ENCODE measurements at places on chromosomes 16 and 17.
A peak's percentile ranks its signal among the peaks of the same experiment; 100 is the strongest.

- no peak overlapping the region for H3K4me3 ChIP-seq
- peaks cover 53% of the 10 kb centered on the region for H3K36me3 ChIP-seq
- DNase-seq, result no peak
- peak overlapping the region; percentile 90 for H3K27ac ChIP-seq
- H3K4me1 ChIP-seq, result peaks cover 21% of the 10 kb centered on the region
- no peaks in the 10 kb centered on the region for H3K27me3 ChIP-seq
Observed at GRCh38 chr17:81842725-81843504, 8.1 kb upstream of the PPP1R27 start.

DNA sequence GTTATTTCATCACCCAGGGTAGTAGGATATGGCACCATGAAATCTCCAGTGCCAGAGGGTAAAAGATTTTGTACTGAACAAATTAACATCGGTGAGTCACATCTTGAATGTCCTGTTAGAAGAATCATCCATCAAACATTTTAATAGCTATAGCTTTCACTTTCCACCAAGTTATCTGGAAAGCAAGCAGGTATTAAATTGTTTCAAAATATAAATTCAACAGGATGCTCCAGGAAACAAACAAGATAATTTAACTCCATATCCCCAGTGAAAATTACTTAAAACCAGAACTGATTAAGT is 2.4 kb downstream of the VEZF1 start:
- H3K27ac ChIP-seq, result peak overlapping the region; percentile 40
- peaks cover 79% of the 10 kb centered on the region for H3K4me1 ChIP-seq
- DNase-seq, result no peak
- no peaks in the 10 kb centered on the region for H3K27me3 ChIP-seq

DNA sequence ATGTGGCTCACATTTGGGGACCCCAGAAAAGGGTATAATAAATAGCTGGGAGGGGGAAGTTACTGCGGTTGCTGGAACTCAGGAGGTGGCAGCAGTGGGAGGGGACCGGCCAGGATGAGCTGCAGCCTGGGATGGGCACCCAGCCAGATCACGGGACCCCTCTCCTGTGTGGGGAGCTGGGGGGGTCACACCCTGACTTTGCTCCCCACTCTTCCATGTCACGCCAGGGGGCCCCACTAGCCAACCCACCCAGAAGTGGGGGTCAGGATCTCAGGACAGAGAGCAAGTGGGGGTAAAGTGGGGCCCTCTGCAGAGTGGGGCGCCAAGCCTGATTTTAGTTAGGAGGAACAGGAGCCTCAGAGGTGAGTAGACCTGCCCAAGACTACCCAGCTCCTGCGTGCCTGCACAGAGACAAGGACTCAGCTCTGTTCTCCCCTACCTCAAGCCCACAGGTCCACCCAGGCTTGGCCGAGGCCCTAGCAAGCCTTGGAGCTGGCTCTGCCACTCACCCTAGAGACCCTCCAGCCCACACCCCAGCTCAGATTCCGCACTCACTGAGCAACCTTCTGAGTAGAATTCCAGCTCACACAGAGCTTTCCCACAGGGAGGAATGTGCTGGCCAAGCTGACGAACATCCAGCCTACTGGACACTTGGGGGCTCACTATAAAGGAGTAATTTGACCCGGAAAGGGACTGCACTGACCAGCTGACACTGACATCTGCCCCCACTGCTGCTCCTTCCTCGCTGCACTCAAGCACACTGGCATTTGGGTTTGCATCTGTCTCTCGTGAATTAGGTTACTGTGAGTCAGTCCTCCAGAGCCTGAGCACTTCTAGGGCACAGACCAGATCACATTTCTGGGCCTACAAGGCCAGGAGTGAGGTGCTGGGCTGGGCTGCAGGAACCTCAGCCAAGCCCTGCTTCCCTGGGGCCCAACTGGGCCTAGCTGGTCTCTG is 310.1 kb downstream of the C16orf95 start:
- no peak overlapping the region for H3K27ac ChIP-seq
- no peaks in the 10 kb centered on the region for H3K4me1 ChIP-seq
- H3K36me3 ChIP-seq, result no peaks in the 10 kb centered on the region

- no peaks in the 10 kb centered on the region for H3K36me3 ChIP-seq
- H3K4me1 ChIP-seq, result peaks cover 3% of the 10 kb centered on the region
- H3K27me3 ChIP-seq, result no peaks in the 10 kb centered on the region
- no peak overlapping the region for H3K4me3 ChIP-seq
Observed at GRCh38 chr17:1331708-1332107, 52.2 kb downstream of the TRARG1 start.

DNA sequence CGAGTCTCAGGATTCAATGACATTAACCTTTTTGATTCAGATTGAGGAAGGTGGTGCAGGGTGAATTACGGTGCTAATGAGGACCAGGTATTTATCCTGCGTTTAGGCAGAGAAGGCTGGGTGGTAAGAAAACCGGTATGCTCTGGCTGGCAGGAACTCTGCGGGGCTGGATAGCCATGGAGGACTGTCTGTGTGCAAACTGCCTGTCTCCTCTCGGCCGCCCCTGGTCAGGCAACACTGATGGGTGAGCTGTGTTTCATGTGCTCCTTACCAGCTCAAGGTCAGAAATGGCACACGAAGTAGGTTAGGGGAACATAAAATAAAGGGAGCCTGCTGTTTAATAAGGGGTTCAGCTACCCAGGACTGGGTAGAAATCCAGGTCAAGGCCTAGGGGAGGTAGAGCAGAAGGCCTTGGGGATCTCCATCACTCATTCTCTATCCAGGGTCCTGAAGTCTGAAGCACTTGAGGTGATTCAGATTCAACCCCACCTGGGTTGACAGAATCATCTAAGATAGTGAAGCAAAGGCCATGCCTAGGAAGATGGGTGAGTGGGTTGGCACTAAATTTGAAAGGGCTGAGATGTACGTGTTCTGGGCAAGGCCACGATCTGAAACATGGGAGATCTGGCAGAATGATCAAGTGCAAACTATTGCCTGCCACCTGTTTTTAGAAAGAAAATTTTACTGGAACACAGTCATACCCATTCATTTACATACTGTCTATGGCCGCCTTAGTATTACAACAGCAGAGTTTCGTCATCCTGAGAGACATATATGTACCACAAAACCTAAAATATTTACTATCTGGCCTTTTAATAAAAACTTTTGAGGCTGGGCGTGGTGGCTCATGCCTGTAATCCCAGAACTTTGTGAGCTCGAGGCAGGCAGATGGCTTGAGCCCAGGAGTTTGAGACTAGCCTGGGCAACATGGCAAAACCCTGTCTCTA is 292.5 kb downstream of the XYLT1 start:
- peaks cover 12% of the 10 kb centered on the region for H3K4me1 ChIP-seq
- H3K27ac ChIP-seq, result no peak overlapping the region
- peaks cover 15% of the 10 kb centered on the region for H3K36me3 ChIP-seq
- H3K27me3 ChIP-seq, result no peaks in the 10 kb centered on the region
- no peak overlapping the region for H3K4me3 ChIP-seq

DNA sequence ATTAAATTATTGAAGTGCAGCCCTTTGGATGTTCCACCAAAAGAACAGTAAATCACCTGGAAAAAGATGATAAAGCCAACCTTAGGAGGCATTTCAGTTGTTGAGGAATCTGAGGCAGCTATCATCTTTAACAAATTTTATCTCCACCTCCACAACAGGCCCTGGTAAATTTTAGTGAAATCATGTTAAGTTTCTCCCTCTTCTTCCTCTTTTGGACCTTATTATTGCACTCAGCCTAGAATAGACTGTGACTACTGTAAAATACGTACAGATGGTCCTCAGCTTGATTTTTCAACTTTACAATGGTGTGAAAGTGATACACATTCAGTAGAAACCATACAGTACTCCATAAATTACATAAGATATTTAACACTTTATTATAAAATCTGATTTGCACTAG is 90.3 kb downstream of the USP32 start:
- DNase-seq, result no peak
- no peaks in the 10 kb centered on the region for H3K27me3 ChIP-seq
- H3K36me3 ChIP-seq, result no peaks in the 10 kb centered on the region
- no peak overlapping the region for H3K4me3 ChIP-seq
- H3K4me1 ChIP-seq, result no peaks in the 10 kb centered on the region
- H3K27ac ChIP-seq, result no peak overlapping the region

DNA sequence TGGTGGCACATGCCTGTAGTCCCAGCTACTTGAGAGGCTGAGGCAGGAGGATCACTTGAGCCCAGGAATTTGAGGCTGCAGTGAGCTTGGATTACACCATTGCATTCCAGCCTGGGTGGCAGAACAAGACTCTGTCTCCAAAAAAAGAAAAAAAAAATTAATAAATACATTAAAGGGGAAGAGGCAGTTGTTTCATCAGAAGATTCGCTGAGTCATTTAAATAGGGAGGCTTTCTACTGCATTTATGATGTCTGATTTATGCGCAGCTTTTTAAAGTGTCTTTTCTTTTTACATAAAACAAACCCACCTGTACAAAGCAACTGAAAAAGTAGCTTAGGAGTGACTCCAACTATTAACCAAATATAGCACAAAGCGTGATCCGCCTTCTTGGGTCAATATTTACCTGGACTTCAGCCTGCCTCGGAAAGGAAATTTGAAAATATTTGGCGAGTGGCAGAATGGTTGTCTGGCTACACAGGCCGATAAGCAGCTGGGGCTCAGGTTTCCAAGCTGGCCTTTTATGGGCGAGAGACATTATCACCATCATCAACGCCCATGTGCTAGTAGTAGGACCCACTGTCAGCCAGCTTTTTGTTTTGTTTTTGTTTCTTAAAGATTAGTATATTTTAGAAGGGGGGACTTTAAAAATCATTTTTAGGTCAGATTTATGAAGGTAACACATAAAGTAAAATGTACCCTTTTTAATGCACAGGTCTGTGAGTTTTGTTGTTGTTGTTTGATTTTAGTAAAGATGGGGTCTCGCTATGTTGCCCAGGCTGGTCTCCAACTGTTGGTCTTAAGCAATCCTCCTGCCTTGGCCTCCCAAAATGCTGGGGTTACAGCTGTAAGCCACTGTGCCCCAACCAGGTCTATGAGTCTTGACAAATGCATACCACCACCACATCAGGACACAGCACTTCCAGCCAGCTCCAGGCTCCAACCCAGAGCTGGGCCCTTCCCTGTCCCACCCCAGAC is 42.5 kb upstream of the RASD1 start:
- H3K36me3 ChIP-seq, result no peaks in the 10 kb centered on the region
- no peak overlapping the region for H3K4me3 ChIP-seq
- H3K27me3 ChIP-seq, result no peaks in the 10 kb centered on the region
- H3K4me1 ChIP-seq, result no peaks in the 10 kb centered on the region
- no peak for DNase-seq
- H3K27ac ChIP-seq, result no peak overlapping the region

DNA sequence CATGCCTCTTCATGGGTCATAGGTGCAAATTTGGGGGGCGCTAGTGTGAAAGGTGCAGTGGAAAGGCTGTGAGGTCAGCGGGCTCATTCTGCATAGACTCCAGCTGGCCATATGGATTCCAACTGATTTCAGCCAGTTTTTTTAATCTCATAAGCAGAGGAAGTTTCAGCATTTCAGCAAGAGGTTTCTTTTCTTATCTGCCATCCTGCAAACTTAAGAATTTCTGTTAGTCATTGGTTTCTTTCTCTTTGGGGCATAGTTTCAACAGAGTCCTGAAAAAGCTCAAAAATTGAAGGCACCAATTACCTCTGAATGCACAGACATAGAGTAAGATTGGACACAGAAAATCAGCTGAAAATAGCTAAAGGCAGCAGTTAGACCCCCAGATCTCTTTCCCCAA is 16.2 kb upstream of the ALOX15 start:
- no peaks in the 10 kb centered on the region for H3K4me1 ChIP-seq
- H3K4me3 ChIP-seq, result no peak overlapping the region
- no peaks in the 10 kb centered on the region for H3K36me3 ChIP-seq

DNA sequence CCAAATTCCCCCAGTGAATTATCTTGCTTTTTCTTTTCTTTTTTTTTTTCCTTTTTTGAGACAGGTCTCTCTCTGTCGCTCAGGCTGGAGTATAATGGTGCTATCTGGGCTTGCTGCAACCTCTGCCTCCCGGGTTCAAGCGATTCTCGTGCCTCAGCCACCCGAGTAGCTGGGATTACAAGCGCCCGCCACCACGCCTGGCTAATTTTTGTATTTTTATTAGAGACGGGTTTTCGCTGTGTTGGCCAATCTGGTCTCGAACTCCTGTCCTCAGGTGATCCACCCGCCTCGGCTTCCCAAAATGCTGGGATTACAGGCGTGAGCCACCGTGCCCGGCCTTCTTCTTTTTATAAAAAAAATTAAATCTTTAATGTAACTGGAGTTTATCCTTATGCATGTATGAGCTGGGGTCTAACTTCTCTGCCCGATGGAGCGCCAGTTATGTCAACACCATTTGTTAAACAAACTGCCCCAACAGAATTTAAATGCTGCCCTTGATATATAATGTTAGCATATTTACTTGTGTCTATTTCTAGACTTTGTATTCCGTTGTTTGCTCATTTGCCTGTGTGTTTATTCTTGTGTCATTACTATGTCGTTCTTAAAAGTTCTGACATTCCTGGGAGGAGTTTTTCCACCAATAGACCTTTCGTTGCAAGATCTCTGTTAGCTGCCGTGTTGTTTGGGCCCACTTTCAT is 535 bp upstream of the AURKB start:
- no peak for DNase-seq
- peak overlapping the region; percentile 46 for H3K4me3 ChIP-seq
- H3K27ac ChIP-seq, result peak overlapping the region; percentile 94
- no peaks in the 10 kb centered on the region for H3K27me3 ChIP-seq
- no peaks in the 10 kb centered on the region for H3K36me3 ChIP-seq

DNA sequence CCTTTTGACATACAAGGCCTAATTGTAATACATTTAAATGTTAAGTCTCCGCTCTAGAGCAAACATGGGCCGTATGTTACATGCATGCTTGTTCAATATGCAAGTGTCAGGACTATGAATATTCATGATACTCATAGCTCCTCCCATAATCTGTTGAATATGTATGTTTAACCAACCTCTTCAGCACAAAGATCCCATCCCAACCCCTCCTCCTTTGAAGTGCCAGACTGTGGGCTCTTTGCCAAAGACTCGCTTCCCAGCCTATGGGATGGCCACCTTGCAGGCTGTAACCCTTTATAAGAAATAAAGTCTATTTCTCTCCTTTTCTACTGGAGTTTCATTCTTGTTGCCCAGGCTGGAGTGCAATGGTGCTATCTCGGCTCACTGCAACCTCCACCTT is 156.2 kb downstream of the ABCC12 start:
- no peaks in the 10 kb centered on the region for H3K36me3 ChIP-seq
- no peak for DNase-seq
- no peak overlapping the region for H3K27ac ChIP-seq
- H3K4me3 ChIP-seq, result no peak overlapping the region
- no peaks in the 10 kb centered on the region for H3K4me1 ChIP-seq

All from esophagus squamous epithelium (tissue), 5 donors.